ENCODE measurements at places on chromosomes 7 and 10. TPM values are rescaled to one million over a fixed set of nuclear protein-coding genes. Genes with fewer than 3 reads are reported as not detected.

SPDYE8 gene
- total RNA-seq = not detected

EPDR1 gene
- 35.7 TPM for total RNA-seq

HABP2 gene
- total RNA-seq = 0.13 TPM

SNCG gene
- 19.6 TPM for total RNA-seq

MNX1 gene
- total RNA-seq = not detected

DNA sequence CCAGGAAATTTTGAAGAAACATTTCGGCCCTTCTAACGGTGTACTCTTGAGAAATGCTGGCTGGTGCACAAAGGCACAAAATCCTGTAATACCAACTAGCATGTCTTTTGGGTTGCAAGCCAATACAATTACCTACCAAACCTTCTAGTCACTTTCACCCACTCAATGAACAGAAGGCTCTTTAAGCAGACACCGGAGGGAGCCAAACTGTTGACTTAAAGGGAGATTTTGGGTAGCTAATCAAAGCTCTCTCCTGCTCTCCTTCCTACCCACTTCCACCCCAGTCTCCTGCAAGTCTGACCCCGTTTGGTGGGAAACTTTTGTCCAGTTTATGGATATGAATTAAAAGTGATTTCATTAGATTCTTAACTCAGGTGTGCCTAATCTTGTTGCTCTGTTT is 24.0 kb downstream of the GRM3 start:
- no peak for DNase-seq

DNA sequence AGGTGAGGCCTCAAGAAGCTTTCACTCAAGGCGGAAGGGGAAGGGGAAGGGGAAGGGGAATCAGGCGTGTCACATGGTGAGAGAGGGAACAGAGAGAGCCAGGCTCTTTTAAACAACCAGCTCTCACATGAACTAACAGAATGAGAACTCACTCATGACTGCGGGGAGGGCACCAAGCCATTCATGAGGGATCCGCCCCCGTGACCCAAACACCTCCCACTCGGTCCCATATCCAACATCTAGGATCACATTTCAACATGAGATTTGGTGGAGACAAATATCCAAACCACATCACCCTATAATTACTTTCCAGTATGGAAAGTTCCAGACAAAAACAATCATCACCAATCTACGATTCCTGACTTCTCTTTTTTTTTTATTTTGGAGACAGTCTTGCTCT is 22.9 kb downstream of the HIP1 start:
- peak; percentile 2 for DNase-seq

DNA sequence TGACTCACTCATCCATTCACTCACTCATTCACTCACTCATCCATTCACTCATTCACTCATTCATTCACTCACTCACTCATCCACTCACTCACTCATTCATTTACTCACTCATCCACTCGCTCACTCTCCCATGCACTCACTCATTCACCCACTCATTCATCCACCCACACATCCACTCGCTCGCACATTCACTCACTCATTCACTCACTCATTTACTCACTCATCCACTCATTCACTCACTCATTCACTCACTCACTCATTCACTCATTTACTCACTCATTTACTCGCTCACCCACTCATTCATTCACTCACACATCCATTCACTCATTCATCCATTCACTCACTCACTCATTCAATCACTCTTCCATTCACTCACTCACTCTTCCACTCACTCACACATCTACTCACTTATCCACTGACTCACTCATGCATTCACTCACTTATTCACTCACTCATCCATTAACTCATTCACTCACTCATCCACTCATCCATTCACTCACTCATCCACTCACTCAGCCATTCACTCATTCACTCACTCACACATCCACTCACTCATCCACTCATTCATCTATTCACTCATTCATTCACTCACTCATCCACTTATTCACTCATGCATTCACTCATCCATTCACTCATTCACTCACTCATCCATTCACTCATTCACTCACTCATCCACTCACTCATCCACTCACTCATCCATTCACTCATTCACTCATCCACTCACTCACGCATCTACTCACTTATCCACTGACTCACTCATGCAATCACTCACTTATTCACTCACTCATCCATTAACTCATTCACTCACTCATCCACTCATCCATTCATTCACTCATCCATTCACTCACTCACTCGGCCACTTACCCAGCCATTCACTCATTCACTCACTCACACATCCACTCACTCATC is 74.0 kb downstream of the CARD11 start:
- no peak for DNase-seq

DNA sequence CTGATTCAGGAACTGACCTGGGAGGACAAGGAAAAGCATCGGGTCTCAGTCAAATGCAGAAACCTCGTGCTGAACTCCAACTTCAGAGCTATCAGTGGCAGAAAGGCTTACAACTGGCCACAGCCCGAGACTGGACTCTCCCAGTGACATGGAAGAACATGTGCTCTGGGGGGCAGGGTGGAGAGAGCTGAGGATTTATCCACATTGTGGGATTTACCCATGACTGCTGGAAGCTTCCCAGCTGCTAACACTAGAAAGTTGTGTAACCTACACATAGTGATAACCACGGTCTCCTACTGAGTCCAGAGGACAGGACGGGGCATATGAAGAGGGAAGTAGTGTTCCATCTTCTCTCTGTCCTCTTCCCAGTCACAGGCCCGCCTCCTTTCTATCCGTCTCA is 103.4 kb downstream of the ITIH5 start:
- peak; percentile 81 for DNase-seq

DNA sequence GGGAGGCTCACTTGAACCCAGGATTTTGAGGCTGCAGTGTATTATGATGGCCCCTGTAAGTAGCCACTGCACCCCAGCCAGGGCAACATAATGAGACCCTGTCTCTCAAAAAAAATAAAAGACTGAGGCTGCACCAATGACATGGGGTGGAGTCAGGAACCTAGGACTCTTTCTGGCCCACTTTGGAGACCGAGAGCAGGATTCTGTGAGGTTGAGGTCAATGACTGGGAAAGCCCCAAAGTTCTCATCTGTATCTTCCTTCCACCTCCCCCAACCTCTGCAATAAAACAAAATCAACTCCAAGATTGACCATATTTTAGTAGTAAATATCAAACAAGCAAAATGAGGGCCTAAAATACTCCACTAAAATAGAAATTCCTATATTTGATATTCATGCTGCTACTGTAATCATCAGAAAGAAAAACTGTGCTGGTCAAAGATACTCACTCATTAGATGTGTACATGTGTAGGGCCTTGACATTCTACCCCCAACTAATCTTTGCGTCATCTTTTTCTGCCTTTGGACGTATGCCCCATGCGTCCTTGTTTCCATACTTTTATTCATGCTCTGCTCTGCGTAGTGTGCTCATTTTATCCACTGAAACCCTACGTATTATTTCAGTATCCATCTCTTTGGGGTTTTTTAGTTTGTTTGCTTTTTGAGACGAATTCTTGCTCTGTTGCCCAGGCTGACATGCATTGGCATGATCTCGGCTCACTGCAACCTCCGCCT is 23.8 kb downstream of the WBP1L start:
- DNase-seq = no peak

DNA sequence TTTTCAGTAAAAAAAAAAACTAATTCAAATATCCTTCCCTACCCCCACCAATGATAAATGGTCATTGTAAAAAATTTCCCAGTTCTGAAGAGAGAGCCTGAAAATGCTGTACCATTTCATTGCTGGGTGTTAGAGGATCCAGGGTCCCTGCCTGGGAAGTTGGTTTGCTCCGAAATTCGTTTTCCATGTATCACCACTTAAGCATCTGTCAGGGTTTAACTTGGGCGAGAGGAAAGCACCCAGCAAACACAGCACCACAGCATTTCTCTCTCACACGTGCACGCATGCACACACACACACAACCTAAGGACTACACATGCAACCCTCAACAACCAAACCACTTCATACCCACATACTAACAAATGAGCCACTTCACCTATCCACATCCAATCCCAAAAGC is 42.1 kb upstream of the EMX2 start:
- DNase-seq = no peak

DNA sequence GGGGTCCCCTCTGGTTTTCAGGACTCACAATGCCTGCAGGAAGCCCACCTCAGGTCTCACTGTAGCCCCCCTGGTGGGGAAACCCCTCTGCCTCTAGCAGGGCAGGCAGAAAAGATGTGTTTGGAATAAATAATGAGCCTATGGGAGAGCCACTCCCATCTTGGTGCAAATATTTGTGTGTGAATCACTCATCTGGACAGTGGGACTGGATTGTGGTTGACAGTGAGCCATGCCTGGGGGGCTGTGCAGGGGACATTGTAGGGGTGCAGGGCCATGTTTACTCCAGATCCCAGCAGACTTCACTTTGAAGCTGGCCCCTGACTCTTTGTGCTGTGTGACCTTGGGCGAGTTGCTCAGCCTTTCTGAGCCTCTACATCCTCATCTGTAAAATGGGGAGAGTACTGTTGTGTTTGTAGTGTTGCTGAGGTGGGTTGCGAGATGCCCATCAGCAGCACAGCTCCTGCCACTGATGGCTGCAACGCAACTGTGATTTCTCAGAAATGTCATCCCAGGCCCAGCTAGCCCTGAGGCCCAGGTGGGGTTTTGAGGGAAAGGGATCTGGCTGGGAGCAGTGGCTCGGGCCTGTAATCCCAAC is 20.7 kb downstream of the GTF2IRD1 start:
- DNase-seq = no peak

DNA sequence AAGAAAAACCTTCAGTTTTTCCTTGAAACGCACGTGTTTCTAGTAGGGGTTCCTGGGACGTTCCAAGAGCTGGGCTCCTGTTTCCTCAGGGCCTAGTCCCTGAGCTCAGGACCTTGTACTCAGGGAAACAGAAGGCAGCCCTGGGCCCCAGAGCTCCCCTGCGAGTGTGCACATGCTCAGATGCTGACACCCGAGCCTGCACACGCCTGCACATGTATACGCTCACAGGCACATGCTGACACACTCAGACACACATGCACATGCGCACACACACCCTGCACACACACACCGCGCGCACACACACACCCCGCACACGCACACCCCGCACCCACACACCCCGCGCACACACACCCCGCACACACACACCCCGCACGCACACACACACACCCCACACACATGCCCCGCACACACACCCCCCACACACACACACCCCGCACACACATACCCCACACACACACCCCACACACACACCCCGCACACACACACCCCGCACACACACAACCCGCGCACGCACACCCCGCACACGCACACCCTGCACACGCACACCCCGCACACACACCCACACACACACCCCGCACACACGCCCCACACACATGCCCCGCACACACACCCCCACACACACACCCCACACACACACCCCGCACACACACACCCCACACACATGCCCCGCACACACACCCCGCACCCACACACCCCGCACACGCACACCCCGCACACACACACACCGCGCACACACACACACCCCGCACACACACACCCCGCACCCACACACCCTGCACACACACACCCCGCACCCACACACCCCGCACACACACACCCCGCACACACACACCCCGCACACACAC is 52.2 kb downstream of the CALML3 start:
- no peak for DNase-seq

GRCh38 chr10:70805619-70806215 is 10.0 kb upstream of the SGPL1 start:
- no peak for DNase-seq

DNA sequence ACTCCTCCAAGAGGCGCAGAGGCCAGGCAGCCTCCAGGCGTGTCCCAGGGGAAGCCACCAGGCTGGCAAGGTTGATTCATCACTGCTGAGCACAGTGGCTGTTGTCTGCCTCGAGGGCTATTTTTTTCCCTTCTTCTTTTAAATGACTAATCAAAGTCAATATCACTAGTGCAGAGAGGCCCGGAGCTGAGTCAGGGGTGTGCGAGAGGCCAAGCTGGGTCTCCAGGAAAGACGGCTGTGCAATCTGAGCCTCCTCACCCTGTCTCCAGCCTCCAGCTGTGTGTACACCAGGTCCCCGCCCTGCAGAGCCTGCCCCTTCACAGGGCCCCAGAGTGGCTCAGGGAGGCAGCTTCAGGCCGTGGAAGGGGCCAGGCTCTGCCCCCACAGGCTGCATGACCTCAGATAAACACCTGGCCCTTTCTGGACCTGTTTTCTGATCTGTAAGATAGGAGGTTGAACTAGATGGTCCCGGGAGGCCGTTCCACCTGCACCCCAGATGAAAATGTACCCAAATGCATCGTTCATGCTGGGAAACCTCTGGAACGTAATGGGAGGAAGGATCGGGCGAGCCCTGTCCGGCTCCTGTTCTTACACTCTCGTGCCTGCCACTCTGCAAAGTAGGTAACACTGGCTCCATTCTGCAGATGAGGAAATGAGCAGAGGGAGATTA is 3.7 kb downstream of the STX1A start:
- no peak for DNase-seq

GRCh38 chr7:23333671-23334246 is 34.6 kb downstream of the MALSU1 start:
- DNase-seq = no peak
